ENCODE measurements at places on chromosomes 12 and 14.

GRCh38 chr12:78767264-78767981 lies 97.2 kb upstream of the SYT1 start:
- no peak for DNase-seq

GRCh38 chr12:8078916-8079315 lies 3.2 kb upstream of the NECAP1 start:
- no peak for DNase-seq

- DNase-seq: peak; percentile 48
Measured at GRCh38 chr12:49564686-49565405, 3.1 kb downstream of the MCRS1 start.

DNA sequence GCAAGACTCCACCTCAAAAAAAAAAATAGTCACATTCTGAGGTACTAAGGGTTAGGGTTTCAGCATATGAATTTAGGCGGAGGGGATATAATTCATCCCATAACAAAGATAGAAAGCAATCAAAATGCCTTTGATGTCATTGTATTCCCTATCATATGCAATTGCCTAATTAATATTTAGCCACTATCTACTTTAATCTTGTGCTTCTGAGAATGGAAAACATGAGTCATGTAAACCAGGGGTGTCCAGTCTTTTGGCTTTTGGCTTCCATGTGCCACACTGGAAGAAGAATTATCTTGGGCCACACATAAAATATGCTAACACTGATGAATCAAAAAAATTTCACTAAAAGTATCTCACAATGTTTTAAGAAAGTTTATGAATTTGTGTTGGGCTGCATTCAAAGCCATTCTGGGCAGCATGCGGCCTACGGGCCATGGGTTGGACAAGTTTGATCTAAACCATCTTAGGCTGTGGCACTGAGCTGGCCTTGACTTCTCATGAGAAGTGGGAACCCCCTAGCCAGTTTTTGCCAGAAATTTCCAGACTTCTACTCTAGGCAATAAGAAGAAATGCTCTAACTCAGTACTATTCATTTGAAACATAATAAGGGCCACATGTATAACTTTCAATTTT lies 219.8 kb downstream of the PTPRO start:
- no peak for DNase-seq

DNA sequence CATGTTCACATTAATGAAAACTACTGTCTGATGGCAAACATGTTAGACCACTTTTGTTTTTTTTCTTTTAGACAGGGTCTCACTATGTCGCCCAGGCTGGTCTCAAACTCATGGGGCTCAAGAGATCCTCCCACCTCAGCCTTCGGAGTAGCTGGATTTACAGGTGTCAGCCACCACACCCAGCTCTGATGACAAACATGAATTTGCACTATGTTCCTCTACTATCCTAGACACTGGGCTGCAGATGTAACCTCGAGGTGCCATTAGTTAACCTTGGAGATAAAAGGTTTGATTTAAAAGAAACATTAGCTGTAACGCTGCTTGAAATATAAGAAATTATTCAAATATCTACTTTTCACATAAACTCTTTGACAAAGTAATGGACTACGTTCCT lies 8.1 kb downstream of the VPS37B start:
- DNase-seq: no peak

DNA sequence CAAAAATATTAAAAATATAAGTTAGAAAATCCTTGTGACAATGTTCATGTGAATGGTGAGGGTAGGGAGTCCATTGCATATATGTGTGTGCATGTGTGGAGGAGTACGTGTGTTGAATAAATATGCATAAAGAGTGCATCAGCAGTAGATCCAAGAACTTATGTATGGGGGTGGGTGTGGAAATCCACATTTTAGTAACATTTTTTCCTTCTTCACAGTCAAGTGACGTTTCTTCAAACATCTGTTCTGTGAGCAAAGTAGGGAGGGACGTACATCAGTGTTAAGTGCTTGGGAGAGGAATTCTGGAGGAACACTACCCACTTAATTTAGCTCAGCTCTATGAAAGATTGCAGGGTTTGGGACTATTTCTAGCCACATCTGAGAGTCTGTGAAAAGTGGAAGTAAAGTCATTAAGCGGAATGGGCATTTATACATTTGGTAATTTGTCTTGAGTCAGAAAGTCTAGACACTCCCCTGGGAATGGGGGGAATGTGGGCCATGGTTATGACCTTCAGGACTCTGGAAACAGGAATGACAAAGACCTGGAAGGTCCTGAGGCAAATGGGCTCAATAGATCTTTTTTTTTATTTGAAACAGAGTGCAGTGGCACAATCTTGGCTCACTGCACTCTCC lies 156.4 kb upstream of the PLXNC1 start:
- no peak for DNase-seq

DNA sequence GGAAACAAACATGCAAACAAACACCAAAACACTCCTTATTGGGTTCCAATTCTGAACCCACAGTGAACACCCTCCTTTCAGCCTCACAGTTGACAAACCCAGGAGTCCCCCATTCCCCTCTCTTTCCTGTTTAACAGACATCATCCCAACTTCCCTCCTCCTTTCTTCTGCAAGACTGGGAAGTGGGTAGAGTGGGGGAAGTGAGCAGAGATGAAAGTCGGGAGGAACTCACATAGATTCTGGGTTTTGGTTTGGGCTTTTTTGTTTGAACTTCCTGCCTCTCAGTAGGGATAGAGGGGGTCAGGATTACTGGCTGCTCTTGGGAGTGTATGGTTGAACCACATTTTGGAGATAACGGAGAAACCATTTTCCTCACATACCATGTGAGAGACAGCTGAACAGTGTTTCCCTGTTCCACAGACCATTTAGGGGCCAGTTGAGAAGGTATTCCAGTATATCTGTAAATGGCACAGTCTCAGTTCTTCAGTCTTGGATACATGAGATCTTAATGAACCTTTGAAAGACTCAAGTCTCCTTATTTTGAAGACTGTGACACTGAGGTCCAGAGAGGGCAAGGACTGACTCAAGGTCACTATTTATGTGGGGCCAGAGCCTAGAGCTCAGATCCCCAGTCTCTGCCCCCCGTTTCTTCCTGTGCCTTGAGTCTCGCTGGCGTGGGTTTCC lies 3.9 kb upstream of the GPR84 start:
- DNase-seq: no peak

DNA sequence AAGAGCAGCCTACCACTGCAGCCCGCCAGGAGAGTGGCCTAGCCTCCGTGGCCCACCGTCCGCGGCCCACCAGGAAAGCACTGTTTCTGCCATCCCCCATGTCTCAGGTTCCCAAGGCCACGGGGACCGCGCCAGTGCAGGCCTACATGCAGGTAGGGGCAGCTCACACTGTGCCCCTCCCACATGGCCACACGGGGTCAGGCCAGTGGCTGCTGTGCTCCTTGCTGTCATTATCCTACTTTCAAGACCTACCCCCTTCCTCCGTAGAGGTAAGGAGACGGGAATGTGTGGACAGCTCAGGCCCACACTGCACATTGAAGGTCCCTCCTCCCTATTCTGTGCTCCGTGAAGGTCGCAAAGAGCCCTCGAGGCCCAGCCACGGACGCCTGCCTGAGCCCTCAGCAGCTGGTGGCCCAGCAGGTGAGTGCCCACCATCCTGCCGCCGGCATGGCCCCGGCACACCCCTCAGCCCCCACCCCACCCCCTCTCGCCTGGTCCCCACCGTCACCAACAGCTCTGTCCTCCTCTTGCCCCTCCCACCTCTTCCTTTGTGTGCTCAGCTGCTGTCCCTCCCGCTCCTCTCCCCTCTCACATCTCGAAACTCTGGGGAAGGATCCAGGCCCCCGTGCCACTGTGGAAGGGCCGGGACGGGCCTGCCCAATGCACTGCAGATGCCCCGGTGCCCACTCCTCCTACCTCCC lies 10.0 kb downstream of the DDX51 start:
- DNase-seq: peak; percentile 4

DNA sequence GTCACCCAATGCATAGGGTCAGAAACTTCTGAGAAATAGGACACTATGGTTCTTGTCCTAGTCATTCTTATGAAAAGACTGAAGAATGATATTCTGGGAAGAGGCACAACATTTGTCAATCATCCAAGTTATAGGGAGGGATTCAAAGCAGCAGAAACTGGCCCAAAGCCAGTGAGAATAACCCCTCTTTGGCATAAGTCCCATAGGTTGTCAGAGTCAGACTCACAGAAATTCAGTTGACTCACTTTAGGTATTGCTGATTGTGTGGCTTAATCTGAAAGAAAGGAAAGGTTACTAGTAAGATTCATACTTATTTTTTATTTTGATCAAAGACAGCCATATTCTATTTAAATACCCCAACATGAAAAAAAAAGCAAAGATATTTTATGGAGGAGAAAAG lies 151.0 kb downstream of the SRGAP1 start:
- DNase-seq: no peak

GRCh38 chr12:103829092-103829491 lies 11.9 kb downstream of the NT5DC3 start:
- DNase-seq: no peak

DNA sequence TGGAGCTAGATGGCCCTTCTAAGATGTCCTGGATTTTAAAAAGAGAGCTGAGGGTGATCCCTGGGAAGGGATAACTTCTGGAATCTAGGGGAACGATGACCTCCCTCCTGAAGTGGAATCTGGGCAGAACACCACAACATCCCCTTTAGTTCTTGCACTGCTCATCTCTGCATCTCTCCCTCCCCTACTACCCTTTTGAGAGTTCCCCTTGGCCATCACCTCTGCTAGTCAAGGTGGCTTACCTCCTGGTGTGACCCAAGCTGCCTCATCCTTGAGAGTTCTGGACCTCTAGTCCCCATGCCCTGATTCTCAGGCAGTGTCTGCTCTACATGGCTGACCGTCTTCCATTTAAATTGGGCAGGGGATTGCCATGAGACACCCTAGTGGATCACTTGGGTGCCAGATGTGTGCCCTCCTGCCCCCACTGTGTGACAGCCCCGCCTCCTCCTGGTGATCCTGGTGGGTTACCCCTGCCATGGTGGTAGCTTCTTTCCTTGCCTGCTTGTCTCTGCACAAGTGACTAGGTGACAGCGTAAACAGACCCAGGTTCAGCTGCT lies 216.4 kb downstream of the PCNX1 start:
- DNase-seq: no peak

DNA sequence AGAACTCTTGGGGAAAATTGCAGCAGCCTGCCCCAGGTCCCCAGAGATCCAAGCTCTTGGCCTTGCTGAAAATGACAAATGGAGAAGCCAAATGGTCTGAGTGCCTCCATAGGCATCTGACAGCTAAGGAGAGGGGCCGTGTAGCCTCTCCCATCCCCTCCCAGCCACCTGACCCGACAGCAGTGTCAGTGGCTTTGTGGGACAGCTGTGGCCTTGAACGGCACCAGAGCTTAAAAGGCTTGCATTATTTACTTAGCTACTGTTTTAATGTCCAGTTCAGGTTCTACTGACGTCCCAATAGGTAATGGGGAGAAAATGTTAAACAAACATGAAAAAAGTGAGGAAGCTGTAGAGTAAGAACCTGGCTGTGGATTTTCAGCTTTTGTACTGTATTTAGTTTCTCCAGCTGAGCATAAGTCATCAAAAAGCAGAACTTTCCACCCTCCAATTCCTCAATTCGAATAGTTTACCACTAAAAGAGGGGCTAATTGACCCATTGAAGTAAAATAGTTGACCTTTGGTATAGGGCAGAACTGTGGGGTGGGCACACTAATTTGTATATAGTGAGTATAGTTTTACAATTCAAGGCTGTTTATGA lies 50.0 kb downstream of the FOS start:
- DNase-seq: no peak

GRCh38 chr12:3882896-3883564 lies 9.8 kb upstream of the PARP11 start:
- peak; percentile 38 for DNase-seq

- DNase-seq: no peak
Measured at GRCh38 chr12:114649585-114649984, 34.4 kb downstream of the TBX3 start.

DNA sequence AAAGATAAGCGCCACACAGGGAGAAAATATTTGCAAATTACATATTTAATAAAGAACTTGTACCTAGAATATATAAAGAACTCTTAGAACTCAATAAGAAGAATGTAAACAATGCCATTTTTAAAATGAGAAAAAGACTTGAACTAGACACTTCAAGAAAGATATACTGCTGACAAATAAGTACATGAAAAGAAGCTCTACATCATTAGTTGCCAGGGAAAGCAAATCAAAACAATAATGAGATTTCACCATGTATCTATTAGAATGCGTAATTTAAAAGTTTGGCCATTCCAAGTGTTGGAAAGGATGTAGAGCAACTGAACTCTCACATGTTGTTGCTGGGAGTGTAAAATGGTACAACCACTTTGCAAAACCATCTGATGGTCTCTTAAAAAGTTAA lies 6.9 kb upstream of the CLEC4E start:
- DNase-seq: no peak

DNA sequence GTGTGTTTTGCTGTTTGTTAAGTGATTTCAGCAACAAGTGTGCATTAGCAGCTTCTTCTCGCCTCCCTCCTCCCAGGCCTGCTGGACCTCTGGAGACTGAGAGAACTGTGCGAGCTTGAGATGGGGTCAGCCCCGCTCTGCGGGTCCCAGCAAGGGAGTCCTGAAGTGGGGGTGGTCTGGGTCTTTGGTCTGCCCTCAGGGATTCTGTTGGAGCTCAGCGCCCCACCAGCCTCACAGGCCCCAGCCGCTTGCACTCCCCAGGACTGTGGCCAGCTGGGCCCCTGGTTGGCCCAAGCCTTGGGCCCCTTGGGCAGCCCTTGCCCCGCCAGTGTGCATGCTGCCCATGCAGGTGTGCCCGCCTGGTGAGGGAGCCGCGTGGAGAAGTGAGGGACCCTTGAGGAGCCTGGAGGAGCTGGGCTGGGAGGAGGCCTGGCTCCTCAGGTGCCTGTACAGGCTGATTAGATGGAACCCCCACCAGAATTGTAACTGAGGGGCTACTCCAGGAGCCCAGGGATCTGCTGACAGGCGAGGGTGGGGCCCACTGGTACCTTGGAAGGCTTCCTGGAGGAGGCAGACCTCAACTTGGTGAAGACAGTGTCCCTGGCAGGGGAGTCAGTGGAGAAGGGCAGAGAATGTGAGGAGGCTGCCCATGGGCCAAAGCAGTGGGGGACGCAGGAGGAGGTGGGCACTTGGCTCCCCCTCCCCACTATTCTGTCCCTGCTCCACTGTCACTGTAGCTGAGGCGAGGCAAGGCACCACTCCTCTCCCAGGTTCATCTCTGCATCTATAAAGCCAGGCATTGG lies 56.7 kb downstream of the BEGAIN start:
- DNase-seq: peak; percentile 5

DNA sequence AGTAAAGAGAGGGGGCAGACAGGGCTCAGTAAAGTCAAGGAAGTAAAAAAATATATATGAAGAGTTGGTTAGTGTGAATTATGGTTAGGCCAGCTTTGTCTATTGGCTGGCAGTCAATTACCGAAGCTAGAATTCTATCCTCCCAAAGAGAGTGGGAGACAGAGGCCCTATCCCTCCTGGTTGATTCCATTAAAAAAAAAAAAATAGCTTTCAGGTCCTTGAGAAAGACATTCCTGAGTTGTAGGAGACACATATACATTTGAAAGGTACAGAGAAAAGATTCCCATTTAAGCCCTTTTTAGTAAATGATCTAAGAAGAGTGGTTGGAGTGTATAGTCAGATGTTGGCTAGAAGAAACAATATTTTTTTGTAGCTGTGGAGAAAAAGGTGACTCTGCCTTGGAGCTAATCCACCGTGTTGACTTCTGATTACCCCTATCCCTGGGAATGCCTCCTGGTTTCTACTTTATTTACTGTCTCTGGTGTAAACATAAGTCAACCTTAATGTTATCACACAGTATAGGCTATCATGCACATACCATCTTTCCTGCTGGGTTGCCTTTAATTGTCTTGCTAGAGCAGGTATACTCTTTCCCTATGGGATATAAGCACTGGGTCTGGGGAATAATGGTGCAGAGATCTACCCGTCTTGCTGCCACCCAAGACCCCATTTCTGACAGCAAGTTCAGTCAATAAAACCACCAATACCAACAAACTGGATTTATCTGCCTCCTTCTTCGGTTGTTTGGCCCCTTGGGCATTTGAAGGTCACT lies 859.9 kb upstream of the ATXN7L3B start:
- DNase-seq: no peak
